ENCODE measurements at places on chromosomes 4 and X.

DNA sequence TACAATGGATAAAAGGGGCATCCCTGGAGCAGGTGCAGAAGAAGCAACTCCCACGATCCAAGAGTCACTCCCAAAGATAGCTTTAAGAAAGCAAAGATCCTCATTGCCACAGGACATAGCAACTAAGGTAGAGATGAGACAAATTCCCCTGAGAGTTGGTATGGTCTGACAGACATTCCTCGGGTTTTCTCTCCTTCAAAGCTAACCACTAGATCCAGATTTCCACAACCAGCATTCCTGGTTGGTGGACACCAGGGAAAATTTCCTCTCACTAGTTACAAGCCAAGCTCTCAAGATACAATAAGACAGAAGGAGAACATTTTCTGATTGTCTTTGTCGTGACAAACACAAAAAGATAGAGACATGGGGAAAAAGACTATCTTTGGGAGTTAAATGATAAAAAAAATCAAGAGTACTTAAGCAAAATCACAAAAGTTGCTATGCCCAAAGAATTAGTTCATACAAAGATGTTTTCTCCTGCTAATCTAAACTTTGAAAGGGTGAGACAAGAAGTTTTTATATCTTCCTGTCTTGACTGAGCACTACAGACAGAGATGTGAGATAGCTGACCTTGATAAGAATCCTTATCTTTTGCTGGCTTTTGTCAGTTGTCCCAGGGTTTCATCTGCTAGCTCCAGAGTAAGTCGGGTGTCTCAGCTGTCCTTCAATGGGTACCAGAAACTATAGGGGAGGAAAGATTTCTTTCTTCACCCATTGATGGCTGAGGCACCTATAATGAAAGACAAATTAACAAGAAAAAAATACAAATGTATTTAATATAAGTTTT, 200.5 kb downstream of the CENPC start:
- peak; percentile 31 for DNase-seq

- DNase-seq = peak; percentile 9
Observed at GRCh38 chrX:112147206-112147605, 64.6 kb upstream of the TRPC5 start.

DNA sequence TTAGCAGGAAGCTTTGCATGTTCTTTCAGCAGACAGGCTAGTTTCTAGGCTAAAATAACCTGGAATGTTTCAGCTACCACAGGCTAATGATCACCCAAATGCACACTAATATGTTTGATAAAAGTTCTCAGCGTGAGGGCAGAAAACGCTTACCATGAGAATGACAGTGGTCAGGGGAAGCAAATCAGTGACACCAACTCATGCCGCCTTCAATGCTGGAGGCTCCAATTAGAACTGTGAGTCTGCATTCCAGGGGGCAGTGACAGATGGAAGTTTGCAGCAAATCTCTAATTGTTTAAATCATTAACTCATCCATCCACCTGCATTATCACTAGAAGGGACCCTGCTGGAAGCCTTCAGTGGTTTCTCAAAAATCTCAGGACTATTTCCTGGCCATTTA, 43.2 kb downstream of the ANOS1 start:
- no peak for DNase-seq

GRCh38 chrX:43703211-43703791, 47.2 kb downstream of the MAOA start:
- no peak for DNase-seq

- DNase-seq = peak; percentile 51
Observed at GRCh38 chr4:80142394-80143306, 54.7 kb upstream of the PRDM8 start.

- peak; percentile 39 for DNase-seq
Observed at GRCh38 chrX:107826238-107827029, 768 bp downstream of the MID2 start.

DNA sequence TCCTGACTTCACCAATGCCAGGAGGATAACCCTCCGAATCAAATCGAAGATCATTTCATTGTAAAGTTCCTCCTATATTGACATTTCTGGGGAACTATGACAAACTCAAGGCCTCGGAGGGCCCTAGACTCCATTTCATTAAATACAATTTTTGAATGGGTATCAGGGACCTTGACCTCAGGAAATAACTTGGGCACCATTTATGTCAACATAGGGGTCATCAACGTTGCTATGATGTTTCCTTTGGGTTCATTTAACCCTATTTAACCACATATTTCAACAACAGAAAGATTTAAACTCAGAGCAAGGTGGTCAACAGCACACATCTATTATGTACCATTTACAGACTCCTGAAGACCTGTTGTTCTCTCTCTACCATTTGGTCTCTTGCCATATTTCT, 395.1 kb downstream of the TRIML1 start:
- DNase-seq = no peak

- DNase-seq = peak; percentile 70
Observed at GRCh38 chrX:76253432-76253831, 80.6 kb downstream of the PBDC1 start.

Measured in hematopoietic multipotent progenitor cell treated with erythropoietin and hydrocortisone succinate and interleukin-3 and kit ligand, for 4 days (in vitro differentiated cells).